AG10803 (cell line): ENCODE measurements at places on chromosomes 7 and 10.

GRCh38 chr7:105454921-105455320, 66.2 kb upstream of the SRPK2 start:
- peak; percentile 18 for DNase-seq

GRCh38 chr7:3243256-3243655, 57.8 kb upstream of the SDK1 start:
- no peak for DNase-seq

DNA sequence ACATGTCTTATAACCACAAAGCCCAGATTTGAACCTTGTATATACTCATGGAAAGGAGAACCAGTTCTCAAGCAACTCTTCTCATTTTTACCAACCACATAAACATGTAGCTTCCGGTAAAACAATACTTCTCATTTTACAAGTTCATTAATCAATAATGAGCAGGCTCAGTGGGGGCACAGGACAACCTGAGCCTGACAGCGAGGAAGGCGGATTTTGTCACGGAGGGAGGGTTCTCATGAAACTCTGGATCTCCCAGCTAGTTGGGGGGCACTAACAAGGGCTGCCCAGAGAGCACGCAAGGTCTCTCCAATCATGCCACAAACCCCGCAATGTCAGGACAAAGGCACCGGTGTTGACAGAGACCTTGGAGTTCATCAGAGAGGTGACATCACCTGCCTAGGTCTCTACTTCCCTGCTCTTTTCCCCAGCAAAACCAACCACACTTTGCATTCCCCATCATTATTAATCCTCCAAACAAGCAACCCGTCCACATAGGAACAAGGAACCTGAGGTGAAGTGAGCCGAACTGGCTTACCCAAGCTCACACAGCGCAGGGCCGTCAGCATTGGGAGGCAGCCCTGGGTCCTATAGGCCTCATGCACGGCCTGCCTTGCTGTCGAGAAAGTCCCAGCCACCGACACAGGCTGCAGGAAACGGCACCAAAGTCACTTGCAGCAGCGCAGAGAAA, 192.1 kb upstream of the KLF14 start:
- no peak for DNase-seq

DNA sequence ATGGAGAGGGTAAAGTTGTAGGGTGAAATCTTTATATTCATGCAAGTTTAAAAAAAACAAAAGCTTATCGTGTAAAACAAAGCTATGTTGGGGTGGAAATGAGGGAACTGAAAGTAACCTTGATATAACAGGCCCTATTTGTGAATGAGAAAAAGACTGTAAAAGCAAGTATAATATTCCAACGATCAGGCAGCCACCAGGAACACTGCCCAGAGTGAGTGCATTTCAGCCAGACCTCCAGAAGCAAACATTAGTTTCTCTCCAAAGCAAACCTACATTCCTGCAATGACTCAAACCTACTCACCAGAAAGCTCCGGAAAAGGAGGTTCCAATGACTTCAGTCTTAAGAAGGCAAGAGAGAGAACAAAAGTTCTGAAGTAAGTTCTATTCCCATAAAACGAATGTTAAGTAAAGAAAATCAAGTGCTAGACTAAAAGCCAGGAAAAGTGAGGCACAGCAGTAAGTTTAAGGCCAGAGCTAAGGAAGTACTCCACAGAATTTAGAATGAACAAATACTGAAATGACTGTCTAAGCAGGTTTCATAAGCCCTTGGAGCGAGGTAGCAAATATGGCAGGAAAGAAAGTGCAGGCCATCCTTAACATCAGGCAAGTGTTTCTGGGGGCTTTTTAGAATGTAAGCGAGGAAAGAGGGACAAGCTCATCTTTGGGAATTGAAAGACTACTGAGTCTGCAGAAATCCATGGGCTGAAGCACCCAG, 493.1 kb downstream of the XPNPEP1 start:
- DNase-seq: peak; percentile 73

- no peak for DNase-seq
Measured at GRCh38 chr7:26627891-26628341, 236.5 kb downstream of the SKAP2 start.

GRCh38 chr10:128390596-128390995, 264.4 kb upstream of the MKI67 start:
- no peak for DNase-seq

- peak; percentile 95 for DNase-seq
Measured at GRCh38 chr10:131981429-131982184, at the start of gene BNIP3. TSS of gene BNIP3 (minus strand) at chr10:131981923. CDS start at chr10:131981806, 117 bp downstream.

- no peak for DNase-seq
Measured at GRCh38 chr7:130222-130572, 62.2 kb upstream of the FAM20C start.

DNA sequence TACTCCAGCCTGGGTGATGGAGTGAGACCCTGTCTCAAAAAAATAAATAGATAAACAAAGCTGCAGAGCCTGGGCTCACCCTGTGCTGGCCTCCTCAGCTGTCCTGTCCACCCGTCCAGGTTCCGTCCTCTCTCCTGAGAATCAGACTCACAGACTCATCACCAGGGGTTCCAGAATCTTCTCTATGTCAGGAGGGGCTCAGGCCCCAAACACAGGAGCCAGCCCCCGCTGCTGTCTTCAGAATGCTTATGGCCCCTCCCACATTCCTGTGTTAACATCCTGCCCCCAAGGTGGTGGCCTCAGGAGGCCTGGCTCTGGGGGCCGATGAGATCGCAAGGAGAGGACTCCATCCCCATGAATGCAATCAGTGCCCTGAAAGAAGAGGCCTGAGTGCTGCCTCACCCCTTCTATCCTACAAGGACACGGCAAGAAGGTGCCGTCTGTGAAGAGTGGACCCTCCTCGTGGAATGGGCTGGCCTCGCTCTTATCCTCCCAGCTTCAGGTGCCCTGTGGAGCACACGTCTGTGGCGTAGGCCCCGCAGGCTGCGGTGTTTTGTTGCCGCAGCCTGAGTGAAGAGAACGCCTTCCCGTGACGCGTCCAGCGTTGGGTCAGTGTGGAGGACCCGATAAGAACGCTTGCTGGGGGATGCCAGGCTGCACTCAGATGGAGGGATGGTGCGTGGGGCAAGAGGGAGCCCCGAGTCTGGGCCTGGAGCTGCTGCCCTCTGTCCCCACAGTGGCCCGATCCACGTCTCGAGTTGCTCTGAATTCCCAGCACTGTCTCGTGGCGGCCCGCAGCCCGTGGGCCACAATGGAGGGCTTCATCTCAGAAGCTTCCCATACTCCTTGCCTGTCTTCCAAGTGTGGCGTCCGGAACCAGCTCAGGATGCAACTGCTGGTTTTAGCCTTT, 77.1 kb downstream of the INPP5A start:
- no peak for DNase-seq

DNA sequence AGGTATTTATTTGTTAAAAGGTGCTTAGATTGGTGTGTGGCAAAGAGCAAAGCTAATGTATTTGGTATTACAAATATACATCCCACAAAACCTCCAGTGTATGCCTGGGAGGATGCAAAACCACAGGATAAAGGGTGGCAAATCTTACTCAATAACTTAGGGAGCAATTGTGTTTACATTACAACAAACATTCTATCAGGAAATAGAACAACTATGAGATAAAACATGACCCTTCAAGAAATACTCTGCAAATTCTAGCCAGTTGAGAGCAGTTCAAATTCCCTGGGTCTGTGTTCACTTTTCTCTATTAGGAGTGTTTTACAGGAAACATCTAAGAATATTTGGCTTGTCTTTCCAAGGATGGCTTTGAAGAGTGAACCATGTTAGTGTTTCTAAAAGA, 64.9 kb downstream of the CUL1 start:
- DNase-seq: peak; percentile 2

DNA sequence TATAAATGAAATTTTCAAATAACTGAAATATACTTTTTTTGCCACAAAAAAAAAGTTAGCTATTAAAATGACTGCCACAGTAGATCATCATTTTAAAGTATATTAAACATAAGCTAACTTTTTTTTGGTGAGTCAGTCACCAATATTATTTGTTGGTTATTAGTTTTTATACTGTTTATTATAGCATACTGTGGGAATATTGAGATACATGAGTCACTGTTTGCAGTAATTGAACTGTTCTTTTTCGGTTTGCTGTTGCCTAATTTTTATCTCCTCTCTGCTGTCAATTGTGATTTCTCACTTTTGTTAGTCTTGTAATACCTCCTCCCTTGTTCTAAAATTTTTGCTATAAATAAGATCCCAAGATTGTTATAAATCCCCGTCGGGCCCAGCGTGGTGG, 45.7 kb downstream of the BTAF1 start:
- DNase-seq: no peak

GRCh38 chr7:39306016-39306570, 260.1 kb upstream of the YAE1 start:
- peak; percentile 33 for DNase-seq

GRCh38 chr7:3244241-3244814, 56.7 kb upstream of the SDK1 start:
- DNase-seq: no peak

GRCh38 chr10:125037145-125037877, 95.4 kb downstream of the ZRANB1 start:
- peak; percentile 72 for DNase-seq

- peak; percentile 45 for DNase-seq
Measured at GRCh38 chr7:70696201-70696754, 435.7 kb upstream of the GALNT17 start.

DNA sequence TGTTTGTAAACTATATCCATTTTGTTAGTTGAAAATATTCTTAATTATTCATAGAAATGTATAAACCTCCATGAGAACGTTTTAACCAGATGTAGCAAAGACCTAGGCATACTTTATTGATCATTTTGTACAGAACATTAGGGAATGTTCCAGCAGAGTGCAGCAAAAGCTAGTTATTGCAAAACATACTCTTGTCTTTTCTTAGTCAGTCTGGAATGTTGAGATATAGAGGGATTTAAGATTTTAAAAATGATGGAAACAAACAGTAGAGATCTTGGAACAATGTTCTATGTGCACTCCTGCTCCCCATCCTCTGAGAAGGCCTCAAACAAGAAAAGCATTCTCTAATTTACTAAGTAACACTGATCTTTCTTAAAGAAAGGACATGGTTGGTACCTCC, 292.1 kb downstream of the BBS9 start:
- DNase-seq: peak; percentile 48

DNA sequence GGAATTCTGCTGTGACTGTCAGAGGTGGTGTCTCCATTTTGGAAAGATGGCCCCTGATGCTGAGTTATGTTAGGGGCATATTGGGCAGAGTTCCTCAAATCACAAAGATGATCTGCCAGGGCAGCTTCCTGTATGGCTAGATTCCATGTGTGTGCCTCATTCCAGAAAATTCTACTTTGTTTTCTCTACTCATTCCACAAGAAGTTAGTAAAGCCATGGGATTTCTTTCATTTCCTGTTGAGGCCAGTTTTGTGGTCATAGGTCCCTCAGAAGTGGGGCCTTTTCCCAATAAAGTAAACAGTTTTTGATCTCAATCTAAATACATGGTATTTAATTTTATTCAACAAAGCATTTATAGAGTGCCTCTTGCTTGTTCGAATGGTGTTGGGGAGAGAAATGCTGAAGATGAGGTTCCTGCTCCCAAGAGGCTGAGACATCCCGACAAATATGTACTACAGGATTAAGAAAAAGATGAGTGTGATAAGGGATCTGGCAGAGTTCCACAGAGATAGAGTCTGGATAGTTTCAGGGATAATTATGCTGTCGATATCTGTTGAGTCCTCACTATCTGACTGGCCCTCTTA, 33.0 kb downstream of the MINDY4 start:
- peak; percentile 90 for DNase-seq

- no peak for DNase-seq
Measured at GRCh38 chr10:64097391-64098122, 576.4 kb downstream of the REEP3 start.

GRCh38 chr7:149196705-149197171, 1.4 kb downstream of the ZNF282 start:
- DNase-seq: peak; percentile 27

GRCh38 chr7:51620706-51621105, 304.1 kb upstream of the COBL start:
- DNase-seq: no peak

DNA sequence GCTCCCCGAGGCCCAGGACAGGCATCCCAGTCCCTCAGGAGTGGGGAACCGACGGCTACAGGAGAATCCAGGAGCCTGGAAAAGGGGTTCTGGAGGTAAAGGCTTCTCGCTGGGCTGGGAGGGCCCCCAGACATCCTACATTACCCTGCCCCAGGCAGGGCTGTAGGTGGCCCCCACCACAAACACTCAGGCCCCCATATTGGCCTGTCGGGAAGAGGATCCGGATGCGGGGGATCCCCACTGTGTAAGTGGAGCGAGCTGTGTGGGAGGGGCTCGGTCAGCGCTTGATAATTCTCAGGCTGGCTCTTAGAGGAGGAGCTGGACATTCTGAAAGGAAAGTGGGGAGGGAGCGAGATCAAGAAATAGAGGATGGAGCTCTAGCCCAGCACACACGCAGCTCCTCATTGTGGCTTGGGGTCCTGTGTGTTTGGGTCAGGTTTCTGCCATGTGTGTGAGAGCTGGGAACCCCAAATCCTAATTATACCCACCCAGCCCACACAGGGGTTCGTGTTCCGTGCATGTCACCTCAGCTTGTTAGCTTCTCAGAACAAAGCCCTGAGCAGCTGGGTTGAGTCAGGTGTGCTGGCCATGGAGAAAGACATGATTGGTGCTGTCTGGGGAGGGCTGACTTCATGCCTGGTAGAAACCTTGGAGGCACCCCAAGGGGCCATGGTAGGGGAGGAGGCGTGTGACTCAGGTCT, 49.4 kb downstream of the ZNF467 start:
- no peak for DNase-seq

- DNase-seq: peak; percentile 98
Measured at GRCh38 chr10:88926566-88927415, 25.8 kb downstream of the ACTA2 start.

- DNase-seq: no peak
Measured at GRCh38 chr10:49279015-49279880, 19.7 kb upstream of the C10orf71 start.

GRCh38 chr10:47039562-47039913, 128.3 kb downstream of the PTPN20 start:
- no peak for DNase-seq

DNA sequence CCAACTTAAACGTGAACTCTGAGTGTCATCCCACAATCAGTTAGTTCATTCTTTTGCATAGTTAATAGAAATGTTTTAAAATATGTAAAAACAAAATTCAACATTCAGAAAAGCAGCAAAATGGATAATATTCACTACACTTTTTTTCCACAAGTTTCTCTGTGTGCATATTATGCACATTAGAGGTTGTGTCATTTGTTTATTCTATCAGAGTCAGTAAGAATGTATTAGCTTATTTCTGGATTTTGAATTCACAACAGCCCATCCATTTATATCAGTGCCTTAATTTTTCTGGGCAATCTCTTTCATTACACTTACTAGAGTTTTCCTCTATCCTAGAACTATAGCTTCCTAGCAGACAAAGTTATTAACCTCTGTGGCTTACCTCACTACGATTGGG, 432.7 kb upstream of the SEMA3A start:
- DNase-seq: no peak

- no peak for DNase-seq
Measured at GRCh38 chr10:72509941-72510340, 115.9 kb downstream of the MICU1 start.

GRCh38 chr10:7184660-7185366, 226.0 kb downstream of the SFMBT2 start:
- DNase-seq: no peak

DNA sequence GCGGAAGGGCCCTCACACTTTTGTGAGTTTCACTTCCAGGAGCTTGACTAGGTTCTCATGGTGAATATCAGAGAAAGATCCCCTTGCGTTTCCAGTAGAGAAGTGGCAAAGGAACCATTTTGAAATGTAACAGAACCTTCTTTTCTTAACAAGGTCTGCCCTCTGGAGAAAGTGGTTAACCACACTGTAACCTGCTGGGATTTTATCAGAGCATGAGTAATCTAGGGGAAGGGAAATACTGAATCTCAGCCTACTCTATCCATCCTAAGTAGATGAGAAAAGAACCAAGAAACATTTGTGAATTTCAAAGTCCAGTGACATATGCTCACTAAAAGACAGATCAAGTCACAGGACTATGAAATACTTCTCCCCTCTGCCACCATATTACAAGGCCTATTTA, 235.5 kb downstream of the ZEB1 start:
- peak; percentile 38 for DNase-seq
